ENCODE measurements at places on chromosomes 13 and 19.

- DNase-seq, result no peak
These were observed 5.2 kb downstream of the NACC1 start for GRCh38 chr19:13122980-13123957.

- DNase-seq, result no peak
These were observed 19.4 kb upstream of the KLF5 start for GRCh38 chr13:73039201-73040108.

- no peak for DNase-seq
These were observed 1.6 kb downstream of the RNASEH2B start for GRCh38 chr13:50911081-50911631.

GRCh38 chr19:39969266-39969665 lies 1.7 kb upstream of the PSMC4 start:
- no peak for DNase-seq
